DND-41 (cell line): ENCODE measurements at places on chromosomes 12 and 14.

GRCh38 chr14:24576182-24576581 lies at the start of gene CTSG:
Gene CTSG (minus strand): TSS chr14:24576250. CDS start chr14:24576223, 27 bp downstream.
- peak; percentile 60 for DNase-seq

DNA sequence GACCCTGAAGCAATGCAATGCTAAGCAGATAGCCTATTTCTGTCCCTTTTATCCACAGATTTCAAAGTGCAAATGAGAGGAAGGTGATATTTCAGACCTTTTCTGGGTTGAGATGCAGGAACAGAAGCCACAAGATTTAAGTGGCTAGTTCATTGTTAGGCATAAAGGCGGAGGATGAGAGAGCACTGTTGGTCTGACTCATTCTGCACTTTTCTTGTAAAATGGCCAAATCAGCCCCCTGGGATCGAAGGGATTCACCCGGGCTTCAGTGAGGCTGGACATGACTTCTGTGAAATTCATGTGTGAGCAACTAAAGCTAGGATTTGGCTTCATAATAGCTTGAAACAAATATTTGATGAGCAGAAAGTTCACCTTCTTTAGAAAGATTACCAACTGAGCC lies 101.9 kb upstream of the OVCH1 start:
- DNase-seq: no peak

GRCh38 chr14:21385188-21385904 lies 1.5 kb upstream of the SUPT16H start:
- peak; percentile 17 for DNase-seq

DNA sequence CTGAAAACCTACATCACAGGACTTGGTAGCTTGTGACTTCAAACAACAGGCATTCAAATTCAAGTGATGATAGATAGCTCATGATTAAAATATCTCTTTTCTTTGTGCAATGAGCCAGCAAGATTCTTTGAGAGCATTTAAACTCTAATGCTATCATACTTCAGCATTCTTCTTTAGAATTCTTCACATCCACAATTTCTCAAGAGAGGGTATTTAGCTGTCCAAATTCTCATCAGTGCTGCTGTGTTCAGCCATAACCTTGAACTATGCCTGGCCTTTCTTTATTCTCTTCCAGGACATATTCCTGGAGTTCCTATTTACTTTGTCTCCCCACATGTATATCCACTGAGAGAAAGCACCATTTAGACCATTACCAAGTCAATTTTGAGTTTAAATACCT lies 321.1 kb downstream of the EGLN3 start:
- DNase-seq: no peak

DNA sequence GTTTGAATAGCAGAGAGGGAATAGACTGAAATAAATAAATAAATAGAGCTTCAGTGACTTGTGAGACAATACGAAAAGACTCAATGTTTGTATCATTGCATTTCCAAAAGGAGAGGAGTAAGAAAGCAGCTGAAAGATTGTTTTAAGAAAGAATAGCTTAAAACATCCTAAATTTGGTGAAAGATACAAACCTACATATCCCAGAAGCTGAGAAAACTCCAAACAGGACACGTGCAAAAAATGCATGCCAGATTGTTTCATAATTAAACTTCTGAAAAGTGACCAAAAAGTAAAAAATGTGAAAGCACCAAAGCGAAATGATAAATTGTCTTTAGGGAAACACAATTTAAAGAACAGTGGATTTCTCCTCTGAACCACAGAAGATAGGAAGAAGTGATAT lies 711.0 kb downstream of the AACS start:
- DNase-seq: no peak

GRCh38 chr14:93716746-93717667 lies 71.3 kb downstream of the PRIMA1 start:
- no peak for DNase-seq

- no peak for DNase-seq
Measured at GRCh38 chr14:72816287-72816686, 77.6 kb downstream of the DPF3 start.

- DNase-seq: no peak
Measured at GRCh38 chr12:89166121-89166520, 186.2 kb downstream of the DUSP6 start.
